Activated T-helper 1 cell treated with anti-CD3 and anti-CD28 coated beads, Interleukin-12 subunit alpha, Interleukin-12 subunit beta, Interleukin-2, Interleukin-4 antibody, amounts not matched to agents 30 ng/mL and 10 ng/mL and 1 ng/mL, durations not matched to agents 14 hours and 24 hours and 36 hours (primary cell): ENCODE measurements at places on chromosomes 13 and 19. TPM values are rescaled to one million over a fixed set of nuclear protein-coding genes. Genes with fewer than 3 reads are reported as not detected.

DNA sequence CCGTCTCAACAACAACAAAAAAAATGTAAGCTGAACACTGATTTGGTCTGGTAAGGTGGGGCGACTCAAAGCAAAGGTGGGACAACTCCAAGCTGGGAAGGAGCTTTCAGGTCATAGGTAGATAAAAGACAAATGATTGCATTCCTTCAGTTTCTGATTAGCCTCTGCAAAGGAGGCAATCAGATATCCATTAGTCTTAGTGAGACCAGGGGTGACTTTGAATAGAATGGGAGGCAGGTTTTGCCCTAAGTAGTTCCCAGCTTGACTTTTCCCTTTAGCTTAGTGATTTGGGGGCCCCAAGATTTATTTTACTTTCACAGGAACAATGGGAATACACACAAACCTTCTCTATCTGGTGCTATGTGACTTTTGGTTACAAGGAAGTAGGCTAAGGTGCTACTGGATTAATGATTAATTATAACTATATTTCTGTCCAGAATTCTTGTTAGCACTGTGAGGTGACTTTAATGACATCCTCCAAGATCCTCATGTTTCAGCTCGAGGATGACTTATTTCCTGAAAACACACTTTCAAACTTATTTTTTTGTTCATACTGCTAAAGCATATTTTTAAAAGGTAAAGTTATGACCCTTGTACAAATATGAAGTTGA is 10.6 kb upstream of the MTRF1 start:
- DNase-seq, result no peak

- no peak for DNase-seq
Observed at GRCh38 chr19:49119411-49120324, at the start of gene PPFIA3. PPFIA3 (plus strand) TSS chr19:49119544; CDS start chr19:49127874, 8,330 bp downstream.

- peak; percentile 0 for DNase-seq
Observed at GRCh38 chr13:53782488-53782961, 753.9 kb downstream of the OLFM4 start.

DNA sequence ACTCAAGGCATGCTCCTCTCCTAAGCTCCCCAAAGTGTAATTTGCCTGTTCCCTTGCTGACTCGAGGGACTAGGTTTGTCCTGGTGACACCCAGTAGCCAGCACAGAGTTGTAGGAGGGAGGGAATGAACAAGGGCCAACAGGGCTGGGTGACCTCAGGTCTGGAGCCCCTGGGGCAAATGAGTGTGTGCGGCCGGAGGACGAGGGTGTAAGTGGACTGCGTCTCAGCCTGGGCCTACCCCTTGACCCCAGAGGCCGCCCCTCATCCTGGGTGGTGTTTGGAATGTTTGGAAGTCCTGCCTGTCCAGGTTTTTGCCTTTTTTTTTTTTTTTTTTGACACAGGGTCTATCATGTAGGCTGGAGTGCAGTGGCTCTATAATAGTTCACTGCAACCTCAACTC is 1.3 kb upstream of the ZNF653 start:
- no peak for DNase-seq

DNA sequence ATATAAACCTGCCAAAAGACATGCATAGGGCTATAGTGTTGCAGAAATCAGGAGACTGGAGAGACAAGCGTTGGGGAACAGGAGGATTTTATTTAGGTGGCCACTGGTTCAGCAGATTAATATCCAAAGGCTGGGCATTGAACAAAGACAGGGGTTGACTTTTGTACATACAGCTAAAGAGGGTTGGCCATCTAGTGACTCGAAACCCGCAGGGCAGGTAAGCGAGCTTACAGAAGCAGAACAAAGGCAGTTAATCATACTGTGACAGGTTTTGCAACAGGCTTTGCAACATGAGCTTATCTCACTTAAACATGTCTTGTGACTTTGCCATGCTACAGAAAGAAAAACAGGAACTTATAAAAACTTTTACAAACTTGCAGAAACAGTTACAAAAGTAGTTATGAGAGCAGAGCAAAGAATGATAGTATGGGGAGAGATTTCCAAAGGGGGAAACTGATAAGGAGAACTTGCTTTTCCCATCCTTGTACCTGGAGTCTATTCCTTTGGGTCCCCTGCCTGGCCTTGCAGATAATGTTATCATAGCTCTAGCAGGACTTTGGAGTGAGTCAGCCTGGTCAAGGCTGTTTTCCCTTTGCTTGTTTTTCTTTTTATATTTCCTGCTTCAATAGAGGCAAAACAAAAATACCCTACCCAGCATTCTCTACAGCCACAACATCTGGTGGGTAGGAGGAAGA is 234.2 kb downstream of the PCDH17 start:
- no peak for DNase-seq

DNA sequence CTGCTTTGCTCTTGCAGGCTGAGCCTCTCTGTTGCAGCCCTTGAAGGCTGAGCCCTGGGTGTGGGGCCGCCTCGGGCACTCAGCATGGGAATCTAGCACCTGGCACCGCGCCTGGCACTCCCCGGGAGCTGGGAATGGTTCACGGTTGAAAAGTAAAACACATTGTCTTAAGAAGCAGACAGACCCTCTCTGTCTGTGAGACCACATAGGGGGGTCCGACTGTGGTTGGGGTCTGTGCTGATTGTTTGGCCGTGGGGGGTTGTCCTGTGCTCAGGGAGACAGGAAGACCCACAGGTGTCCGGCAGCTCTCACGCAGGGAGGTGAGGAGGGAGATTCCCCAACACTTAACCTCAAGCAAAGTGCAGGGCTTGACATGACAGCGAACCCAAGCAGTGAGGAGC is 64.8 kb downstream of the SOX1 start:
- no peak for DNase-seq

- no peak for DNase-seq
Observed at GRCh38 chr13:23547000-23547590, 23.1 kb upstream of the TNFRSF19 start.

ATP4A gene
- not detected in 2 replicates for total RNA-seq

GRCh38 chr19:21705393-21705792 is 62.0 kb downstream of the ZNF100 start:
- DNase-seq, result no peak

GRCh38 chr19:54343868-54344267 is 4.9 kb upstream of the LILRA4 start:
- no peak for DNase-seq

- DNase-seq, result no peak
Observed at GRCh38 chr19:38287604-38288003, 16.4 kb upstream of the C19orf33 start.

PROZ gene
- total RNA-seq, result not detected in 2 replicates

- DNase-seq, result no peak
Observed at GRCh38 chr13:21309542-21310172, 133.2 kb downstream of the MRPL57 start.

GRCh38 chr13:49421391-49421790 is 22.5 kb downstream of the CAB39L start:
- DNase-seq, result no peak

ITPKC gene
- total RNA-seq, result 8.7 and 9.9 TPM in 2 replicates

DNA sequence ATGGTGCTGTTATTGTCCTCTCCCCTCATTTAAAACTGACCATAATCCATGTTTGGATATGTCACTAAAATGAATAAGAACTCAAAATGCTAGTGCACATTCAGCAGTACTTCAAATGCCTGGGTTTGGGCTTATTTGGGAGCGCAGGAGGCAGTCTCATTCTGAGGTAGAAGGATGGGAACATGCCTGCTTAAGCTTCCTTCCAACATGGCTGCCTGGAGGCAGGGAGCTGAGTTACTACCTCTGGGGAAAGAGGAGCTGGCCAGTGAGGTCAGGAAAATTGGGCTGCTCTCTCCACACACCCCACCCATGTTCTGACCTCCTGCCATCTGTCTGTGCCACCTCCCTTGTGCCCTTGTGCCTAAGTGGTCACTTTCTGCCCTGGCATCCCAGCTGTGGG is 85.7 kb downstream of the PTPRS start:
- DNase-seq, result no peak

GRCh38 chr13:38850868-38851626 is 139.6 kb downstream of the STOML3 start:
- DNase-seq, result no peak

GRCh38 chr13:98072476-98072875 is 70.4 kb upstream of the FARP1 start:
- no peak for DNase-seq

TUBA3C gene
- not detected in 2 replicates for total RNA-seq

DNA sequence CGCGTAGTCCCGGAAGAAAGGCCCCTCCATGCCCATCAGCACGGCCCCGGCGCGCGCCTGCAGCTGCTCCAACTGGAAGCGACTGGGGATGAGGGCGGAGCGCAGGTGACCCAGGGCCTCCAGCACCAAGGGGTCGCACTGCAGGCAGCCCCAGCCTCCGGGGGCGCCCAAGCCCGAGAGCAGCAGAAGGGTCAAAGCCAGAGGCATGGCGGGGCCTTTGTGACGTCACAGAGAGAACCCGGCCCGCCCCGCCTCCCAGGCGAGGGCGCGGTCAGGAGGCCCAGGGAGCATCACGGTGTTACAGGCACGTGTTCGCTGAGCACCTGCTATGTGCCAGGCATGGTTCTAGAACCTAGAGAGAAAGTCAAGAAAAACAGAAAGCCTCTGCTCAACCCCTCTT is at the start of gene IZUMO2:
Gene IZUMO2, minus strand, starts transcription at position 294 of the 400 bp plus-strand sequence. Its CDS starts 87 bp downstream, at position 207.
- DNase-seq, result no peak

PEG3 gene
- not detected in 2 replicates for total RNA-seq

TUBB4A gene
- 2.3 and 3.0 TPM in 2 replicates for total RNA-seq

DNA sequence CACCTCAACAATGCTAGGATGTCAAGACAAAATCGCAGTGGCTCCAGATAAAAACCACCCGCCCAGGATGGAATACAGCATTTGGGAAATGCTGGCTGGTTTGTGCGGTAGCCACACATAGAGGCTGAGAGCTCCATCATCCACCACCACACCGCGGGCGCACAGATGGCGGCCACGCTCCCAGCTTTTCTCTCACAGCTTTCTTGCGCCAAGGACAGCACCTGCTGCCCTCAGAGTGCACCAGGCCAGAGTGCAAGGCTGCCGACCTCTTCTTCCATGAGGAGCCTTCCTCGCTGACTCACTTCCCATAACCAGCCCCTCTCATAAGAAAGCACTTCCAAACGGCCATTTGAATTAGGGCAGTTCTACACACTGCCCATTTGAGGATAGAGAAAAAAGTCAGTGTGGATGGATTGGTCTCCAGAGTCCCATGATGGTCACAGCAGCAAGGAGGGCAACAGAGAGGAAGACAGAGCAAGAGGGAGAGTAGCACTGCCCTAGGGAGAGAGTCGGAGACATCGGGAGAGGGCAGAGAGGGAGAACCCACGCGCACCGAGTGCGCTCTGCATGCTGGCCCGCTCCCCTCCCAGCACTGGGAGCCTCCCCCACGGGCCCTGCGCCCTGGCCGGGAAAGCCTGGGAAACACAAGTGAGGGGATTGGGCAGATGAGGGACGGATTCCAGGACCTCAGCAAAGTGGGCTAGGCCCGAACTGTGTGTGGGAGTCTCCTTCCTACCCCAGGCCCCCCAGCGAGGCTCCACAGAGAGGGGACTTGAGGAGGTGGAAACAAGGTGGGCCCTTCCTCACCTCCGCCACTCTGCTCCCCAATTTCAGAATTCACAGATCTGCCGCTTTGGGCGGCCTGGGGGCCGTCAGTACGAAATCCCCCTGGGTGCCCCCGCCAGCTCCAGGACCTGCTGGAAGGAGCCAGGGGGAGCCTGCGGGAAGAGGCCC is 156.9 kb downstream of the USP12 start:
- DNase-seq, result no peak

GRCh38 chr19:4962085-4962619 is 6.8 kb upstream of the KDM4B start:
- no peak for DNase-seq
